ENCODE measurements at places on chromosomes 6 and 20.

GRCh38 chr20:5885866-5886265, 64.5 kb downstream of the TRMT6 start:
- no peak for DNase-seq

GRCh38 chr6:149137594-149137993, 179.9 kb upstream of the TAB2 start:
- DNase-seq = no peak

DNA sequence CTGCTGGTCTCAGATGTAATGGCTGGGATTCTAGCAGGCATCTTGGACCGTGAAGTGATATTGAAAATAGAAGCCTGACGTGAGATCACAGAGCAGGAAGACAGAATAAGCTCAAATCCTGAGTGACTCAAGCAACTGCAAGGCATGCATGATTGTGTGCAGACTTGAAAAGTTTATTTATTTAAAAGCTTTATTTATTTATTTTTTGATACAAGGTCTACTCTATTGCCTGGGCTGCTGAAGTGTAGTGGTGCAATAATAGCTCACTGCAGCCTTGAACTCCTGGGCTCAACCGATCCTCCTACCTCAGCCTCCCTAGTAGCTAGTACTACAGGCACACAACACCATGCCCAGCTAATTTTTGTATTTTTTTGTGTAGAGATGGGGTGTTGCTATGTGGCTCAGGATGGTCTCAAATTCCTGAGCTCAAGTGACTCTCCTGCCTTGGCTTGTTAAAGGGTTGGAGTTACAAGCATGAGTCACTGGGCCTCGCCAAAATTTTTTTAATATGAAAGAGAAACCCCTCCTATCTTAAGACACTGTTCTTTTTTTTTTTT, 40.1 kb upstream of the RNF144B start:
- DNase-seq = no peak

GRCh38 chr6:112781241-112781640, 434.1 kb downstream of the RFPL4B start:
- DNase-seq = no peak

DNA sequence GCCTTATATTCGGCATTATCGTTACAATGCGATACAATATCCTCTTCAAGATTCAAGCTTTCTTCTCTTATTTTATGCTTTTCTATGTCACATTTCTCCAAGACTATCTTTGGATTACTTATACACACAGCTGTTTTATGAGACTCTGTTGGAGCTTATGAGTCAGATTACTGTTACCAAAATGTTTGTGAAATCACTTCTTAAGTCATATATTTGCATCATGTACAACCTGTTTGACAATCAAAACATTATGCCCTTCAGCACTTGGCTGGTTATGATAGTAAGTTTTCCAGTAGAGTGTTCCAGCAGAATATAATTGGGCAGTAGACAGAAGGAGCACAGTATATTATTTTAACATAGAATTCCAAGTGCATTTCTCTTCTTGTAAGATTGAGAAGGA, 35.2 kb downstream of the BMP6 start:
- DNase-seq = no peak

DNA sequence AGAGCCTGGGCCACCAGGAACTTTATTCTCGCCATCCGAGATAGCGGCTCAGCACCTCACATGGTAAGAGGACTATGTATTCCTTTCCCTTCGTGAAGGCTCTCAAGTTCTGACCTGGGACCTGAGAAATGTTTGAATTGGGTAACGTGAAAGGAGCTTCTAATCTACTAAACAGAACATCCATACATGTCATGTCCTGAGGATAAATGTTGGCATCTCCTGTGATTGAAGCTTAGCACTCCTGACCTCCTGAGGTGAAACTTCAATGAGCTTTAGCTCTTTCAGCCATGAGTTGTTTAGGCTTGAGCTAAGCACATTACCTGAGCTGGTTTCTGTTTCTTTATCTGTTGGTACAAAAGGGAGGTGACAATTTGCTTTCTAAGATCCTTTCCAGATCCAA, 280.9 kb downstream of the PACRG start:
- DNase-seq = no peak

DNA sequence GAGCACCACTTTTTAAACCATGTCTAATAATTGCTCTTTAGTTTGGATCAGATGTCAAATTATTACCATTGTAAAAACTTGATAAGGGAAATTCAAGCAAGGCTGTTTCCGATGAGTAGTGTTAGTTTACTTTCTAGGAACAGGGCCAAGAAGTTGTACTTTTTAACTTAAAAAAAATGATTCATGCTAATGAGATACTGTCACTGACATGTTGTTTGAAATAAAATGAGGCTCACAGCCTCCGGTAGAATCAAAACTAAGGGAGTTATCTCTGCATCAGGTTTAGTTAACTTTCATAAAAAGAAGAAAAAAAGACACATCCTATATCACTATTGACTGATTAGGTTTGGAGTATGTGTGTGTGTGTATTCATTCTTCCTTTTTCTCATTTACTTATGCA, 55.2 kb upstream of the SUPT3H start:
- DNase-seq = no peak

GRCh38 chr6:39599973-39600372, 125.2 kb downstream of the KIF6 start:
- DNase-seq = no peak

- no peak for DNase-seq
Measured at GRCh38 chr20:46021361-46022359, 7.4 kb upstream of the SLC12A5 start.

Measured in cortex of kidney (tissue), 1 donor.